ENCODE measurements at places on chromosomes 6 and 20.

DNA sequence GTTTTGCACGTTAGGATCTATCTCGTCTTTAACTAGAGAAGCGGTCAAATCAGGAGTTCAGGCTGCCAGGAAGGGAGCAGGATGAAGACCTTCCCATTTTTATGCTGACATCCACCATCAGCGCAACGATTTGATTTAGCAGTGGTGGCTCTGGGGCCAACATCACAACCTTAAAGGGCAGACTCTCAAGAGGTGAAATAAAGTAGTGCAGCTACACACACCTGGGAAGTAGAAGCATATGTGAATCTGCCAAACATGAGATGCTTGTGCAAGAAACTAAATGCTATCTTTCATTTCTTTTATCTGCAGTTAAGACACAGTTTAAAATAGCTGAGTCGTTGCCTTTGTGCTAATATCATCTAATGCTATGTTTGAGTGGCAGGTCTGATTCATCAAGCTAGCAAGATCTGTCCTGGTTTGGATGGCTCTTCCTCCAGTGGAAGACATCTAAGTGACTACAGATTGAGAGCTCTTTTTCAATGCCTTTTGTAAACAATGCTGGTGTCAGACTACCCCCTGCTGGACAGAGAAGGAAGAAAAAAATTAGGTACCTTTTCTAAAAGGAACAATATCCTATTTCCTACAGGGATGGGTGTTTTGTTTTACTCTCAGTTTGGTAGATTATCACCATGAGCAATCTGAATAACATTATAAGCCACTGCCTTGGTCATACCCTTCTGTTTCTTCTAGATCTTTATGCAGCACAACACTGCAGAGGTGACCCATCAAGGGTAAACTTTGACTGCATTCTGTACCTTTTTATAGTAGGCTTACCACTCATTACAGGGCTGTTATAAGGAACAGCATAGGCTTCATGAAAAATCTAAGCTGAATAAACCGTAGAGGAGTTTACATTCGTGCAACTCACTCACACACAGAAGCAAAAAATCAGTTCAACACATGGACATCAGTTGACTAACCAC, 171.6 kb upstream of the FBXL4 start:
- 0 out of 2 replicates have a peak, but pooled peaks cover 4% of the 10 kb centered on the region for H3K4me1 ChIP-seq
- DNase-seq, result peak; percentile 15
- no peaks in the 10 kb centered on the region for H3K36me3 ChIP-seq
- no peak overlapping the region for H3K27ac ChIP-seq
- H3K4me3 ChIP-seq, result no peak overlapping the region
- H3K27me3 ChIP-seq, result no peaks in the 10 kb centered on the region

- DNase-seq, result no peak
- no peaks in the 10 kb centered on the region for H3K36me3 ChIP-seq
- H3K27me3 ChIP-seq, result no peaks in the 10 kb centered on the region
- H3K27ac ChIP-seq, result no peak overlapping the region
- H3K4me3 ChIP-seq, result no peak overlapping the region
- H3K4me1 ChIP-seq, result no peaks in the 10 kb centered on the region
These were observed 42.0 kb downstream of the ADGRB3 start for GRCh38 chr6:68677058-68677457.

- H3K4me3 ChIP-seq, result no peak overlapping the region
- no peaks in the 10 kb centered on the region for H3K4me1 ChIP-seq
- no peaks in the 10 kb centered on the region for H3K27me3 ChIP-seq
- no peak for DNase-seq
- H3K36me3 ChIP-seq, result no peaks in the 10 kb centered on the region
- H3K27ac ChIP-seq, result no peak overlapping the region
These were observed 1152.0 kb downstream of the EPHA7 start for GRCh38 chr6:92267335-92267734.

DNA sequence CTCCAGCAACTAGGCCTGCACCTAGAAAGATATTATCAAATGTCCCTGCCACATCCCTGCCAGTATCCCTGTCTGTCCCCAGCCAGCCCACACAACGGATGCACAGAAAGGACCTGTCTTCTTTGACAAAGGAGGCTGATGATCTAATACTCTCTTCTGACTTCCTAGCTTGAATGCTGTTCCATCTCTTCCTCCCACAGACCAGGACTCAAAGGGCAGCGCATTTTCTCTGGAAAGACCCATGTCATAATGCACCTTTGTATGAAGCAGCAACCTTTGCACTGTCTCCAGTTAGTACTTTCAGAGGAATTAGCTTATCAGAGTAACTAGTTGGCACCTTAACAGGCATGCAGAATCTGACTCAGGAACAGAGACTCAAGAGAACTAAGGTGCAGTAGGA, 53.3 kb upstream of the TAF8 start:
- H3K27ac ChIP-seq, result no peak overlapping the region
- H3K27me3 ChIP-seq, result no peaks in the 10 kb centered on the region
- H3K4me1 ChIP-seq, result no peaks in the 10 kb centered on the region
- no peak overlapping the region for H3K4me3 ChIP-seq
- H3K36me3 ChIP-seq, result no peaks in the 10 kb centered on the region

DNA sequence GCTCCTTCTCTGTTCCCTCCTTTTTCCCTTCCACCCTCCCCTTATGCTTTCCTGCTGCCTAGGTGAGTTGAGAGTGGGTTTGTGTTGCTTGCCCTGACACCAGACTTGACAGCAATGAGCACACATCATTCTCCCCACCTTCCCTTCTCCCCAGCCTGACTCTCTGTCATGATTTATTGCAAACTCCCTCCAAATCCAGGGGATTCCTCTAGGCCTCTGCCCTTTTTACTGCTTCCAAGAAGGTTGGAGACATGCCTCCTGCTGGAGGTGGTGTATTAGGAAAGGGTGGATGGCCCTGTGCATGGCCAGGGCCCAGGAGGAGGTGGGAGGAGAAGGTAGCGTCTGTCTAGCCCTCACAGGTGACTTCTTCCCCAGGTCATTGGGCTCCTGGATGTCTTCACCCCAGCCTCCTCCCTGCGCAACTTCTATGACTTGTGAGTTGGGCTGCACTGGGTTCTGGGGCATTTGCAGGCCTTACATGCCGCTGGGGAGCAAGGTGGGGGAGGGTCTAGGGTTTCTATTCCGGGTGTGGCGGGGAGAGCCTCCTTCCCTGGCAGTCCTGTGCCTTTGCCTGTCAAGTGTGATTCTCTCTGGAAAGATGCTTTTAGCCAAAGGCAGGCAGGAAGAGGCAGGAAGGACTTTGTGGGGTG, 2.1 kb downstream of the MAPK13 start:
- H3K27me3 ChIP-seq, result no peaks in the 10 kb centered on the region
- peaks cover 43% of the 10 kb centered on the region for H3K4me1 ChIP-seq
- peak overlapping the region; percentile 73 for H3K4me3 ChIP-seq
- H3K27ac ChIP-seq, result no peak overlapping the region

DNA sequence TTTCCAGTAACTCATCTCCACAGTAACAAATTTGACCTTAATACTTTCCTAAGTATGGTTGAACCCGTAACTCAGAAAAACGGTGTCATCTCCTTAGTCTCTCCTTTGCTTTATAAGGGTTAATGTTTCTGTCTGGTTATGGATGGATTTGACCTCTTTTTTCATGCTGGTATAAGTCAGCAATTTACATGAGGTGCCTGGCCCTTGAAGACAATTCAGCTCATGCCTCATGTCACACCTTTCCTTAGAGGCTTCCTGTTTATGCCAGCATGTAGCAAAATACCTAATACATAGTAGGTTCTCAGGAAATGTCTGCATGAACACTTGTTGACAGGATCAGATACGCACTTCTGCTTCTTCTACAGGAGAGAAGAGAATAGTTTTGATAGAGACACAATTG, 37.7 kb upstream of the C20orf144 start:
- H3K4me3 ChIP-seq, result no peak overlapping the region
- 0 out of 2 replicates have a peak, but pooled peaks cover 14% of the 10 kb centered on the region for H3K36me3 ChIP-seq
- no peaks in the 10 kb centered on the region for H3K27me3 ChIP-seq
- DNase-seq, result no peak

GRCh38 chr6:75166236-75166635, 39.6 kb downstream of the COL12A1 start:
- no peak overlapping the region for H3K27ac ChIP-seq
- no peak for DNase-seq
- no peaks in the 10 kb centered on the region for H3K36me3 ChIP-seq
- H3K4me3 ChIP-seq, result no peak overlapping the region
- no peaks in the 10 kb centered on the region for H3K27me3 ChIP-seq

GRCh38 chr6:22764496-22764895, 195.1 kb downstream of the HDGFL1 start:
- no peak for DNase-seq
- no peak overlapping the region for H3K4me3 ChIP-seq
- no peaks in the 10 kb centered on the region for H3K36me3 ChIP-seq
- H3K4me1 ChIP-seq, result peaks cover 5% of the 10 kb centered on the region
- no peak overlapping the region for H3K27ac ChIP-seq
- no peaks in the 10 kb centered on the region for H3K27me3 ChIP-seq

GRCh38 chr20:50009521-50010454, 27.0 kb downstream of the SNAI1 start:
- H3K27me3 ChIP-seq, result no peaks in the 10 kb centered on the region
- DNase-seq, result no peak
- H3K27ac ChIP-seq, result no peak overlapping the region
- H3K4me3 ChIP-seq, result no peak overlapping the region
- no peaks in the 10 kb centered on the region for H3K36me3 ChIP-seq

- no peak for DNase-seq
- no peaks in the 10 kb centered on the region for H3K36me3 ChIP-seq
- no peaks in the 10 kb centered on the region for H3K4me1 ChIP-seq
- no peak overlapping the region for H3K4me3 ChIP-seq
- no peak overlapping the region for H3K27ac ChIP-seq
- no peaks in the 10 kb centered on the region for H3K27me3 ChIP-seq
These were observed 44.8 kb upstream of the SAMD5 start for GRCh38 chr6:147463651-147464050.

DNA sequence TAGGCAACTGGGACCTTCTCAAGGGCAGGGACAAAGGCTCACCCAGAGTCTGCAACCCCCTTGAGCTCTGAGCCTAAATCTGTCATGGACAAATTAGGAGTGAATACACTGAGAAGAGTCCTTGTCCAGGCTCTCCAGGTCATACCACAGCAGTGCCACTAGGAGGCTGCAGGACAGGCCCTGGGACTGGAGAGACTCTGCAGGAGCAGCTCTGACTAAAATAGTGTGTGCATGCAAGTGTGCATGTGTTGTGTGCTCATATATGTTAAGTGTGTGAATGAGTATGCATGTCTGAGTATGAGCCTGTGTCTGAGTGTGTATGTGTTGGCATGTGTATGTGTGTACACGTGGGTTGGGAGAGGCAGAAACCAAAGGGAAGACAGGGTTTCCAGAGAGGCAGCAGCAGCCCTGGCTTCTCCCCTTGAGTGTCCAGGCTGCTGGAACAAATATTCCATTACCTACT, 27.1 kb downstream of the MRPL14 start:
- DNase-seq, result peak; percentile 28
- H3K27ac ChIP-seq, result no peak overlapping the region
- H3K4me3 ChIP-seq, result no peak overlapping the region
- H3K36me3 ChIP-seq, result no peaks in the 10 kb centered on the region
- no peaks in the 10 kb centered on the region for H3K4me1 ChIP-seq
- no peaks in the 10 kb centered on the region for H3K27me3 ChIP-seq

DNA sequence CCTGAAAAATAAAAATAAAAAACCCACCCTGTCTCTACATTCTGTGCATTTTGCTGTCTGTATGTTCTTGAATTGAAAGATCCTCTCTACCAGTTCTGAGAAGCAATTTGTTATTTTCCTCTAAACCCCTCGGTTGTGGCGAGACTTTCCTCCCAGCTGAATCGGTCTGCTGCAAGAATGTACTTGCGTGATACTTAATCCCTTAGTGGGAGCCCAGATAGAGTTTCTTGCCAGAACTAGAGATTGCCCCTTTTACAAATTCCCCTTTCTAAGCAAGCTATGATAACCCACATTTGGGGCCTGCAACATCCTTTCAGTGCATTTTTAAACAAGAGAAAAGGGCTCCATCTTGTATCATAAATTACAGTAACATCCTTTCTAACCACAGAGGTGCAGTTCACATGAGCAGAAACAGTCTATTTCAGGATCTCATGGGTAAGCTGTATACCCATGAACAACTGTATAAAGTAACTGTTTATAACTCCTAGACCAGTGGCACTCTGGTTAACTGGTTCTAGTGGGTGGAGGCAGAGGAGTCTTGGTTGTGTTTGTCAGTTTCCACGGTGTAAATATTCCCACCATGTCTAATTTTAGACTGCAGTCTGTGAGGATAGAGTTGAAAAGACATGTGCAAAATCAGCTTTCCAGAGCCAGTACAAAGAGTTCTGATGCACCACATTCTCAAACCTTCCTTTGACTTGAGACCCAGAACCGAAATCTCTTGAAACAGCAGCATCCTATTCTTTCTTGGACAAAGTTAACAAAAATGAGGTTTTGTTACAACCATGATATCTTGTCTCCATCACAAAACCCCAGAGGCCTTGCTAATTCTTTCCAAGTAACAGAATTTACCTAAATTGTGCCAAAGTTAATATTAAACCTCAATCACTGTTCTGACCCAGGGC, 113.1 kb upstream of the ZNF217 start:
- no peaks in the 10 kb centered on the region for H3K36me3 ChIP-seq
- H3K27ac ChIP-seq, result 0 out of 2 replicates have a peak overlapping the region, but pooled peaks have one; percentile 14
- no peaks in the 10 kb centered on the region for H3K27me3 ChIP-seq
- H3K4me1 ChIP-seq, result peaks cover 37% of the 10 kb centered on the region
- H3K4me3 ChIP-seq, result no peak overlapping the region

GRCh38 chr6:84450018-84450417, 222.6 kb upstream of the CEP162 start:
- no peaks in the 10 kb centered on the region for H3K27me3 ChIP-seq
- no peak overlapping the region for H3K4me3 ChIP-seq
- no peak for DNase-seq

GRCh38 chr20:38109591-38110524, 55.2 kb downstream of the TGM2 start:
- no peaks in the 10 kb centered on the region for H3K27me3 ChIP-seq
- H3K36me3 ChIP-seq, result no peaks in the 10 kb centered on the region
- peaks cover 58% of the 10 kb centered on the region for H3K4me1 ChIP-seq
- peak overlapping the region; percentile 92 for H3K27ac ChIP-seq
- H3K4me3 ChIP-seq, result no peak overlapping the region

GRCh38 chr20:13187899-13188298, 33.2 kb upstream of the ISM1 start:
- DNase-seq, result no peak
- H3K4me3 ChIP-seq, result no peak overlapping the region
- H3K27me3 ChIP-seq, result no peaks in the 10 kb centered on the region
- H3K36me3 ChIP-seq, result no peaks in the 10 kb centered on the region
- no peaks in the 10 kb centered on the region for H3K4me1 ChIP-seq

DNA sequence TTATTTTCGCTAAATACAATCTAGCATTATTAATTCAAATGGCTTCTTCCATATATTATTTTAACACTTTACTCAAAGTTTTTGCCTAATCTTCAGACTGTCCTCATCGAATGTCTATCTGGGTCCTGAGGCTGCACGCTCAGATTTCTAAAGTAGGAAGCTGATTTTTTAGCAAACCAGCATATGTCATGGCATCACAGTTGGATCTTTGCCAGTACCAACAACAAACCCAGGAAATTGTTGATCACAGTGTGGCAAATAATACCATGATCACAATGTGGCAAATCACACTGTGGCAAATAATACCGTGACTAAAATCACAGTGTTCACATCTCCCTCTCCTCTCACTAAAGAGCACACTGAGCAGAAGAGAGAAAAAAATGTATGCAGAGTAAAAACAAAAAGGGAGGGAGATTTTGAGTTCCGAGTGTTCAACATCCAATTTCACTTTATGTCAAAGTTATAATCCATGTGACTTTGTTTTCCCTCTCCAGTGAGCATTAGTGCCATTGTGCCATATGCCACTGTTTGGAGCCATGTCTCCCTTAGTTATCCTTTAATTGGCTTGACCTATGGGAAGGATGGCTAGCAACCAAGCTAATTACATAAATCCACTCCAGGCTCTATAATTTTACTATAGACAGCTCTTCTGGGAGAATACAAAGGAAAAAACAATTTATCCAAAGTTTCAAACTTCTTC, 1059.6 kb downstream of the HACE1 start:
- no peaks in the 10 kb centered on the region for H3K4me1 ChIP-seq
- no peak for DNase-seq
- no peaks in the 10 kb centered on the region for H3K36me3 ChIP-seq
- H3K27me3 ChIP-seq, result no peaks in the 10 kb centered on the region
